CD4-positive, CD25-positive, alpha-beta regulatory T cell (primary cell): ENCODE measurements at places on chromosomes 1 and 21. TPM values are rescaled to one million over a fixed set of nuclear protein-coding genes. Genes with fewer than 3 reads are reported as not detected.

GRCh38 chr1:44377925-44378784 lies 23.1 kb upstream of the ERI3 start:
- peak; percentile 27 for DNase-seq
- no peaks in the 10 kb centered on the region for H3K27me3 ChIP-seq
- no peak overlapping the region for H3K27ac ChIP-seq
- H3K36me3 ChIP-seq, result no peaks in the 10 kb centered on the region
- H3K4me3 ChIP-seq, result no peak overlapping the region

Gene NKAIN1
- not detected for total RNA-seq

- no peak overlapping the region for H3K4me3 ChIP-seq
- no peak for DNase-seq
- no peaks in the 10 kb centered on the region for H3K27me3 ChIP-seq
- no peak overlapping the region for H3K27ac ChIP-seq
- no peaks in the 10 kb centered on the region for H3K36me3 ChIP-seq
- H3K4me1 ChIP-seq, result no peaks in the 10 kb centered on the region
Observed at GRCh38 chr1:248007778-248008177, 5.7 kb upstream of the OR2L5 start.

Gene CHRM3
- total RNA-seq, result 1.3 TPM

- DNase-seq, result no peak
- no peak overlapping the region for H3K27ac ChIP-seq
- H3K36me3 ChIP-seq, result no peaks in the 10 kb centered on the region
- H3K27me3 ChIP-seq, result no peaks in the 10 kb centered on the region
Observed at GRCh38 chr1:194339471-194339870, 1153.1 kb upstream of the B3GALT2 start.

Gene GJC2
- 2.8 TPM for total RNA-seq

Gene ALPL
- not detected for total RNA-seq

GRCh38 chr1:198780376-198780775 lies 141.5 kb downstream of the PTPRC start:
- no peaks in the 10 kb centered on the region for H3K27me3 ChIP-seq
- no peaks in the 10 kb centered on the region for H3K4me1 ChIP-seq
- DNase-seq, result no peak
- no peak overlapping the region for H3K4me3 ChIP-seq
- H3K36me3 ChIP-seq, result no peaks in the 10 kb centered on the region
- no peak overlapping the region for H3K27ac ChIP-seq

Gene SLC9C2
- total RNA-seq, result not detected

- no peaks in the 10 kb centered on the region for H3K4me1 ChIP-seq
- H3K27me3 ChIP-seq, result no peaks in the 10 kb centered on the region
- H3K36me3 ChIP-seq, result peaks cover 65% of the 10 kb centered on the region
- DNase-seq, result no peak
Observed at GRCh38 chr1:17425806-17426600, 13.5 kb downstream of the RCC2 start.

DNA sequence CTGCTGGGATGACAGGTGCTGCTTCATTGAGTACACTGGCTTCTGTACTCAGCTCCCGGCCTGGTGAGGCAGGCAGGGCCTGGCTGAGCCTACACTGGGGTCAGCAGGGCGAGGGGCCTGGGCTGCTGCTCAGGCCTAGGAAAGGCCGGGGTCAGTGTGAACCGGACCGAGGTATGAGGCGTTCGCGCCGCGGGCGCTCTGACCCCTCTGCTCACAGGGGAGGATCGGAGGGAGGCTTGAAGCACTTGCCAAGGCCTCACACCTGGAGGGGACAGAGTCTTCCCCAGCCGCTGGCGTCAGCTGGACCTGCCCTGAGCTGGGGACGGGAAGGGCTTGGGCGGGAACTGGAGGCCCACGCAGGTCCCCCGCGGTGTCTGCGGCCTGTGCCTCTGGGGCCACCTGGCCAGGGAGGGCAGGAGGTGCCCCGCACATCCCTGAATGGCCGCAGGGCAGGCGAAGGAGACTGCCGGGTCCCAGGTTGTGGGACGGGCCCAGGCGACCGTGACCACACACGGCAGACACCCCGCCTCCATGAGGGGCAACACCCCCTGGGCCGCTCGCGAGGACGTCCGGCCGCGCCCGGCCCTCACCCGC lies 466 bp downstream of the PEX10 start:
- H3K36me3 ChIP-seq, result no peaks in the 10 kb centered on the region
- no peaks in the 10 kb centered on the region for H3K27me3 ChIP-seq
- H3K4me1 ChIP-seq, result peaks cover 51% of the 10 kb centered on the region
- H3K4me3 ChIP-seq, result no peak overlapping the region
